ENCODE measurements at places on chromosomes 1 and 21.

DNA sequence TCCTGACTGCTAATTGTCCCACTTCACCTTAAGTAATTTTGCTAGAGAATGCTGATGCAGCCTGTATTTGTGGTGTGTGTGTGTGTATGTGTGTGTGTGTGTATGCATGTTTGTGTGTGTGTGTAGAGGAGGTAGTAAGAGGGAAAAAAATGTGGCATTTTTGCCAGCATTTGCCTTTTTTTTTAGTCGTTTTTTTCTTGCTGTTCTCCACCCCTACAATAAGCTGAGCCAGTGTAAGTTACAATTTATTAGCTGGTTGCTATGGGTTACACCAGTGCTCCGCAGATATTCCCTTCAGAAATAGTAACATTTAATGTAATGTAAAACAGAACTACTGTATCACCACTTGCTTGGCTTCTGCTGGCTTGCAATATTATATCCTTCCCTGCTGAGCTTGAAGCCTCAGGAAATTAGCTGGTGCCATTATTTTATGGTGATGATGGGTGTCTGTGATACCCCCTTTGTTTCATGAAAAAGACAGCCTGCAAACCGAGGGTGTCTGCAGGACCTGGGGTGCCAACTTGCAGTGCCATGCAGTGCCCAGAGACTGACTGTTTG is 23.4 kb upstream of the IGSF3 start:
- DNase-seq = no peak

- no peak for DNase-seq
Measured at GRCh38 chr1:5099558-5099957, 445.1 kb downstream of the AJAP1 start.

DNA sequence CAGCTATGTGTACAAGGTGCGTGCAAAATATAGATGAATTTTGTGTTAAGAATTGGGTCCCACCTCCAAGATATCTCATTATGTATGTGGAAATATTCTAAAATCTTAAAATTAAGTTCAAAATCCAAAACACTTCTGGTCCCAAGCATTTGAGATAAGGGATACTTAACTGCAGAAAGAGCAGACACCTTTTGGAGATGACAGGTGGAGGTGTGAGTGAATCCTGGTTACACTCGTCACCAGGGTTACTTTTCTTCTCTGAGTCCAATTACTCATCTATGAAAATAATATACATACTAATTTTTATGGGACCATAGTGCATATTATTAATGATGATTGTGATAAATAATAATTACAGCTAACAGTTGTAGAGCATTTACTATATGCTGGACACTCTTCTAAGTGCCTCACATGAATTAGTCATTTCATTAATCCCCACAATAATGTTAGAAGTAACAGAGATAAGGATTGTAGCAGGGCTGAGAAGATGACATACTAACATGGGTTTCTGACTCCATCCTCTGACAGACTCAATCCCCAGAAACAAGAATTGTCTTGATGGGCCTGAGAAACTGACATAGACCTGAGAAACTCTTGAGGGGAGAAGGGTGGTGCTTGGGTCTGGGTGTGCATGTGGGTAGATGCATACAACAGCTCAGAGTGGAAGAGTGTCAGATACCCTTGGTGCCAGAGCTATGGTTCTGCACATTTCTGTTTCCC is 8.3 kb upstream of the FASLG start:
- no peak for DNase-seq

DNA sequence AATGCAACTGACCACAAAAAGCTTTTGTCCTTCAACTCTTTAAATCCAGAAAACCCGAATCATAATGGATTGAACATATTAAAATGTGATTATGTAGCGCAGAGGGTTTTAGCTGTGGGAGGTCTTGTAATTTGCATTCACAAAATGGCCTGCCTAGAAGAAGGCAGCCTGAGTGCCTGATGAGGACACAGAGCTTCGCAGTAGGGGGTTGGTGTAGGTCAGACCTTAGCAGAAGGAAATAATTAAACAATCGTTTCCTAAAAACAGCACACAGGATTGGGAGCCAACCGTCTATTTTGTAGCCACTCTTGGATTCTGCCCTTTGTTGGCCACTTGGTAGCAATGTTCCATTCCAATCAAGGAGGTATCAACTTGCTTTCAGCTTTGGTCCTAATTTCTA is 195.7 kb upstream of the KIAA0040 start:
- DNase-seq = no peak

- no peak for DNase-seq
Measured at GRCh38 chr1:36814774-36815173, 219.5 kb downstream of the GRIK3 start.

DNA sequence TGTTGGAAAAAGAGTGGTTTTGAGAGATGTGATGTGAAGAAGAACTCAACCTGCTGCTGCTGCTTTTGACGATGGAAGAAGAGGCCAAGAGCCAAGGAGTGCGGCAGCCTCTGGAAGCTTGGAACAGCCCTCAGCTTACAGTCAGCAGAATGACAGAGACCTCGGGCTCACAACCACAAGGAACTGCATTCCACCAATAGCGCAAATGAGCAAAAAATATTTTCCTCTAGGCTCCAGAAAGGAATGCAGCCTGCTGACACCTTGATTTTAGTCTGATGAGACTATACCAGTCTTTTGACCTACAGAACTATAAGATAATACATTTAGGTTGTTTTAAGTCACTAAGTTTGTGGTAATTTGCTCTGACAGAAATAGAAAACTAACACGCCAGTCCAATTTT is 10.2 kb downstream of the SDHB start:
- no peak for DNase-seq

DNA sequence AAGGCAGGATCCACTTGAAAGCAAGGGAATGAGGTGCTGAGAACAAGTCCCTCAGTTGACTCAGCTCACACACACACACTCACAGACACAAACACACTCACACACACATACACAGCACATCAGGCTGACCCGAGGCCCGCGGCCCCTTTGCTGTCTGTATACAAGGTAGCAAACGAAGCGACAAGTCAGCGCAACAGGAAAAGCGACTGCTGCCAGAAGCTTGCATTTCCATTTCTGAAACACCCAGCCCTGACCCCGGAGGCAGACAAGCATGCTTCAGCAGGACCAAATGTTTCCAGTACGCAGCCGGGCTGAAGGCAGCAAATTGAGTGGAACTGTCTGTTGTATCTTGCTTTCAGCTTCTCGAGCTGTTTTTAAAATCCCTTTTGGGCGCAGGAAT is 501.6 kb downstream of the NPHP4 start:
- no peak for DNase-seq

DNA sequence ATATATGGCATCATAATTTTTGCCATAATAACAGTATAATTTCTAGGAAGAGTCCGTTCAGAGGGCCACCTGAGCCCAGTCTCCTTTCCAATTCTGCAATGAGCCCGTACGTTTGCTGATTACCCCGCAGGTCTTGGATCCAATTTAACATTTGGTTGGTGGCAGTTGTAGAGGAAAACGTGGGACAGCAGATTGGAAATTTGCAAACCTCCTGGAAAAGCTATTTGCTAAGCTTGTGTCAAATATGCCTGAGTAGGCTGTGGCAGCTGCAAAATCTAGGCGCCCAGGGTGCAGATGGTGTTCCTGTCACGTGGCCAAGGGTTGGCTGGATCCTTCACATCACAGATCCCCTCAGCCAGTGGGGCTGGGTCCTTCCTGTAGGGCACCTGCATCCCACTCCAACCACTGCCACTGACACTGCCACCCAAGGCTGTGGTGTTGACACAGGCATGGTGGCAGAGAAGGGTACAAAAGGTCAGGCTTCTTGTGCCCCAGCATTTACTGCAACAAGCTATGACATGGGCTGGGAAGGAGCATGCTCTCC is 174.8 kb upstream of the SYT6 start:
- no peak for DNase-seq

- DNase-seq = no peak
Measured at GRCh38 chr1:204093781-204094180, 20.9 kb downstream of the SOX13 start.

DNA sequence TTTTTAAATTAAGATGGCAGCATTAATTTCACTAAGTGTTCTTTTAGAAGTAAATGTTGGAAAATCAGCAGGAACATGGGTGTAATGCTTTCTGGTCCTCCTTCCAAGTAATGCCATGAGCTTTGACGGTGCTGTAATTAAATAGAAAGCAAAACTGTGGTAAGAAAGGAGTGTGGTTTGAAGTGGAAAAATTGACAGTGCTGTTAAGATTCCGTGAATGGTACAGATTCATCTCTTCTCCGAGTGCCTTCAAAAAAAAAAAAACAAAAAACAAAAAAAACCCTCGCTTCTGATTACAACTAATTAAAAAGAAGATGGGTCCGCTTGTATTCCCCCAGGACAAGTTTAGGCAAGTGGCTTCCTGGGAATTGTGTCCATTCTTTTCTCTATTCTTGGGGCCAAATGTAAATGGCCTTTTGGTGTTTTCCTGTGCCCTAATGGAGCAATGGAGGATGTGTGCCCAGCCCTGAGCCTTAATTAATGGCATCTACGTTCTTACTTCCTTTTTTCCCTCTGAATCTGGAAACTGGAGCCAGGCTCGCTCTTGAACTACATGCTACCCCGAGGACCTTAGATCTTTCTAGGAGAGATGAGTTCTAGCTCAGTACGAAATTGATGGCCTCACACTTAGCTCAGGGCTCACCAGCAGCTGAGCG is 5.1 kb downstream of the LMO4 start:
- no peak for DNase-seq

DNA sequence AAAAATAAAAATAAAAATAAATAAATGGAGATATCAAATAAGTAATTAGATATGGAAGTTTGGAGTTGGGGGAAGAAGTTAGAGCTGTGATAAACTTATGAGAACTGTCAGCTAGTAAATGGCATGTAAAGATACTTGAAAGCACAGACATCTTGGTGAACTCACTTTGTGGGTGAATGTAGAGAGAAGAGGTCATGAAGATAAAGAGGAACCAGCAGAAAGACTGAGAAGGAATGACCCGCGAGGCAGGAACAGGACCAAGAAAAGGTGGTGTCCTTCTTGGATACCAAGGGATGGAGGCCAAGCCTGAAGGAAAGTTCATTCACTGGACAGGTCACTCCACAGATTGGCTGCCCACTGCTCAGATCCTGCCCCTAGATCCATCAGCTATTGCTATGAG is 4.7 kb upstream of the CAPZB start:
- DNase-seq = no peak

DNA sequence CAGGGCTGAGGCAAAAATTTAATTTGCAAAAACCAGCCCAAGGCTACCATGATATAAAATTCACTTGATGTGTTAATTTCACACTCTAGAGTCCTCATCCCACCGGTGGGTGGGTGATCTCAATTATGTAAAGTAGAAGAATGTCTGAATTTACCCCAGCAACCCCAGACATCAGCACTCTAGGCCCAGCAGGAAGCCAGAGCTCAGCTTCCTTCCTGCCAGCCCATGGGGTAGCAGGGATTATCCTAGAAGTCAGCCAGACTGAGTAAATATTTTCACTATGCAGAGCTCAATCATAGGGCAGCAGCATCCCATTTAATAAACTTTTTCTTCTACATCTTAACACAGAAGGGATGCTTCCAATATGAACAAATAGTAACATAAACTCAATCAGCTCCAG is 71.0 kb downstream of the SIPA1L2 start:
- no peak for DNase-seq

Measured in vagina (tissue), 2 donors.